ENCODE measurements at places on chromosomes 11 and 22. TPM values are rescaled to one million over a fixed set of nuclear protein-coding genes. Genes with fewer than 3 reads are reported as not detected.

DNA sequence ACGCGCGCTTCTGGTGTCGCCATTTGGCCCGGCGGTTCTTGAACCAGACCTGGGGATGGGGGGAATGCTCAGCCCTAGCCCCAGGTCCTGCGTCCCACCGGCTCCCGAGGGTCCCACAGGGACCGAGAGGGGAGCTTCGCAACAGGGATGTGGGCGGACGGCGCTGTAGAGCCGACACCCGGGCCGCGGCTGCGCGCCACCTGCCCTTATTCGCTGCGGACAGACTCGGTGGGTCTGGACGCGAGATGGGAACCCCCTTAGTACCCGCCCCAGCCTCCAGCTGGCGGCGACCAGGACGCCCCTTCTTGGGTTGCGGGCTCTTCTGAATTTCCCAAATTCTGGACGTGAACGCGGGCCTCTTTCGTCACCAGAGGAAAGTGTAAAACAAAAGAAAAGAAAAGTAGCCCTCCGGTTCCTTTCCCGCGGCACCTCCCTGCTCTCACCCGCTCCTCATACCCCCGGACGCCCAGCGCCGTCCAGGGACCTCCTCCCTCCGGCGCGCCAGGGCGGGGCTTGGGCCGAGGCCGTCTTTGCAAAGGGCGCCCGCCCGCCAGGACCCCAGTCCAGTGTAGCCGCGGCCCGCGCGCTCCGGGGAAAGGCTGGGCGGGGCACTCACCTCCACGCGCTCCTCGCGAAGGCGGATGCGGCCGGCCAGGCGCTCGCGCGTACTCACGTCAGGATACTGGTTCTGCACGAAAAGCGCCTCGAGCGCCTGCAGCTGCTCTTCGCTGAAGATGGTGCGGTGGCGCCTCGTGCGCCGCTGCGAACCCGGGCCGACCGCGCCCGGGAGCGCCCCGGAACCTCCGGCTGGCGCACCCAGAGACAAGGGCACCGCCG is 827 bp downstream of the GSC2 start:
- DNase-seq = no peak

GRCh38 chr11:32302826-32303225 is 132.5 kb downstream of the WT1 start:
- DNase-seq = no peak

Gene HEPACAM
- polyA plus RNA-seq = 0.43 TPM

Gene PATE4
- polyA plus RNA-seq = not detected

DNA sequence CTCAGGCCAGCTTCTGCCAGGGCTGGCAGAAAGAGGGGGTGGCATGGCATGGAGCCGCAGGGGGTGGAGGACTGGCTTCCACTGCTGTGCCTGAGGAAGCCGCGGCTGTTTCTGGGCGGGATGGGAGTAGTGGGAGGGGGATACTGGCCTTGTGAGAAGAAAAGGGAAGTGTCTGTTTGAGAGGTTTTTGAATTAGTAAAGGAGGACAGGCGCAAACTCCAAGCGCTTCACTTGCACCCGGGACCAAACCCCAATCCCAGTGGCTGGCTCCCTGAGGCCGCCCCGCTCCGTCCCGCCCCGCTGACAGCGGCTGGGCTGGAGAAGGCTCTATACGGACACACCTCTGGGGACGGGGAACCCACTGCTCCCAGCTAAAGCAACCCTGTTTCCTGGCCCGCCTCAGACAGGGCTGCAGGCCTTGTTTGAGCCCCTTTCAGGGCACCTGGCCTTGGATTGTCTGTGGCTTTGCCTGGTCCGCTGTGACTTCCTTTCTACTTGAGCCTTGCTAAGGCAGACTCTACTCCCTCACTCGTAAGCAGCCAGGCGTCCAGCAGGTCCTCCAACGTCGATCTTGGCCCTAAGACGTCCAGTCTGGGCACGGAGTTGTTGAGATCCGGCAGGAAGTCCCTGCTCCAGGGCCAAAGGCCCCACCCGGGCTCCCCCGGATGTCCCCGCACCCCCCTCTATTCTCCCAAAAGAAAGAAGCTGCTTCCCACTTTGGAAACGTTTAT is 2.2 kb downstream of the APOA1 start:
- DNase-seq = peak; percentile 66

Gene FAM118B
- polyA plus RNA-seq = 12.7 TPM

Gene KCNJ11
- polyA plus RNA-seq = 18.6 TPM

GRCh38 chr22:42643634-42644421 is 3.4 kb upstream of the ATP5MGL start:
- DNase-seq = peak; percentile 37

DNA sequence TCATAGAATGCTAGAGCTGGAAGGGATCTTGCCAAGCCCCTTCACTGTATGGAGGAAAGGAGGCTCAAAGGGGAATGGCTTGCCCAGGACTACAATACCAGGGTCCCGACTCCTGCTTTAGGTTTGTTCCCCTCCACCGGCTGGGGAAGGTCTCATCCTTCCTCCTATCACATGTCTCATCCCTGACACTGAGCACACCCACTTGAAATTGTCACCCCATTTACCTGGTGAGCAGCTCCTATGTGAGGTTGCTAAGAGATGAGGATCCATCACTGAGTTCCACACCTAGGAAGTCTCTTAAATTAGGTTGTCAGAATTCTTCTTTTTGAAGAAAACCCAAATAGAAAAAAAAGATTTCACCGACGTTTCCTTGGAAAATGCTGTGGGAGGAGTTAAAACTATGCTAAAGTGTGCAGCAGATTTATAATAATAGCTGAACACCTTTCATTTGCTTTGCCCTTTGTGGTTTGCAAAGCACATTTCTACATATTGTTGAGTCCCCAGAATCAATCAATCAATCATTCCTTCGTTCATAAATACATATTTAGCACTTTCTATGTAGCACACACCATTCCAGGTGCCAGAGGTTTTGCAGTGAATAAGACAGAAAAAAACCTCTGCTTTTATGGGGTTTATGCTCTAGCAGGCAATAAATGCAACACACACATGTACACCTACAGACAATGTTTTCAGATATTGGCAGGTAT is 91.7 kb downstream of the TENM4 start:
- no peak for DNase-seq

- DNase-seq = no peak
These were observed 3.9 kb upstream of the RAB38 start for GRCh38 chr11:88179141-88179540.

- peak; percentile 34 for DNase-seq
These were observed 9.5 kb upstream of the PKP3 start for GRCh38 chr11:384511-384910.

GRCh38 chr11:13227676-13228255 is 49.8 kb upstream of the BMAL1 start:
- DNase-seq = no peak

DNA sequence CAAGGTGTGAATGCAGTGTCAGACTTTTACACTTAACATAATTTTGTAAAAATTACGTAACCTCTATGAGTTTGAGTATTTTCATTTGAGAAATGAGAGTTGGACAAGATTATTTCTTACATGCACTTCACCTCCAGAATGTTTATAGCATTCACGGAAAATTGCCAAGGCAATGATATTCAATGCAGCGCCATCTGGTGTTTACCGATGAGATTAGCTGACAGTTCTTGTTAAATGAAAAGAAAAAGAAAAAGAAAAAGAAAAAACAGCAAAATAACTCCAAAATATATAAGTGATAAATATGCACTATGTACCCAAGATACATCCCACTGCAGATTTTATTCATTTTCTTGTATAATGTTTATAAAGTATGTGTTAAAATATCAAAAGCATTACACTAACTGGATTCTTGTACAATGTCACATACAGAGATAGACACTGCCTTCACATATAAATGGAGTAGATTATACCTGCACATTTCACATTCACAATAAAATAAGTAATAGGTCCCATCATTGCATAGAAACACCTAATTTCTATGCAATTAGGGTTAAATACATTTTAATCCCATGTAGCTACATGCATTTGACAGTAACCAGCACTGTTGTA is 976.3 kb upstream of the FAT3 start:
- no peak for DNase-seq

Gene ARSA
- 35.6 TPM for polyA plus RNA-seq

- no peak for DNase-seq
These were observed 9.7 kb downstream of the MRTFA start for GRCh38 chr22:40626851-40627250.

- no peak for DNase-seq
These were observed 701.6 kb downstream of the KCNA4 start for GRCh38 chr11:29315275-29315674.

- peak; percentile 50 for DNase-seq
These were observed 98.8 kb downstream of the BCR start for GRCh38 chr22:23278883-23279675.

Gene OR2AG2
- polyA plus RNA-seq = not detected

Gene ANO3
- 0.27 TPM for polyA plus RNA-seq

DNA sequence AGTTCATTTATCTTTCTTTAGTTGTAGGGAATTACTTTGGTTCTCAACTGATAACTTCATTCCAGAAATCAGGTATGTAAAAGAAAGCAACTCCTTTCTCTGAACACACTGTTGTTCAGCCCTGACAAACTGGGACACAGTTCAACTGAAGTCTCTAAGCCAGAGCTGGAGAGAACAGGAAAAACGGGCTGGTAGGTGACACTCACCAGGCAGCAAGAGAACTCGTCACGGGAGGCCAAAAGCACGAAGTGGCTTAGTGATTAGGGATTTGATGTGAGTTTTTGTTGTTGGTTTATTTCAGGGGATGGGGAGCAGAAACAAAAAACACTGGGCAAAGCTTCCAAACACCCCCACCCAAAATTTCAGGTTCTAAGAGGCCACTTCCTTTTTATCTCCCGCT is 54.1 kb downstream of the MYH9 start:
- DNase-seq = no peak

DNA sequence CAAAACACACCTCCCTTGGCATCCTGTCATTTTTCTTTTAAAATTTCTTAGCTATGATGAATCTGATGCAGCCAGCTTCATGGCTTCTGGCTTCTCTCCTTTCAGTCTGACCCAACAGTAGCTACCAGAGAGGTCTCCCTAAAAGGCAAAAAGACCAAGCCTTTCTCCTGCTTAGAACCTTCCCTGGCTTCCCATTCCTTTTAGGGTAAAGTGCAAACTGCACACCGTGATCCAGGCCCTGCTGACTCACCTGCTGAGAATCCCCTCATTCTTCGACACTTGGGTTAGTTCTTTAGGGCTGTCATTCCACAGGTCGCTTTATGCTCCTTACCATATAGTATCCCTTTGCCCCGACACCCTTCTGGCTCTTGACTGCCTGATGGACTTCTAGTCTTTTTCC is 362.4 kb downstream of the MIAT start:
- no peak for DNase-seq

- no peak for DNase-seq
These were observed 62.6 kb downstream of the PKNOX2 start for GRCh38 chr11:125227151-125227550.

DNA sequence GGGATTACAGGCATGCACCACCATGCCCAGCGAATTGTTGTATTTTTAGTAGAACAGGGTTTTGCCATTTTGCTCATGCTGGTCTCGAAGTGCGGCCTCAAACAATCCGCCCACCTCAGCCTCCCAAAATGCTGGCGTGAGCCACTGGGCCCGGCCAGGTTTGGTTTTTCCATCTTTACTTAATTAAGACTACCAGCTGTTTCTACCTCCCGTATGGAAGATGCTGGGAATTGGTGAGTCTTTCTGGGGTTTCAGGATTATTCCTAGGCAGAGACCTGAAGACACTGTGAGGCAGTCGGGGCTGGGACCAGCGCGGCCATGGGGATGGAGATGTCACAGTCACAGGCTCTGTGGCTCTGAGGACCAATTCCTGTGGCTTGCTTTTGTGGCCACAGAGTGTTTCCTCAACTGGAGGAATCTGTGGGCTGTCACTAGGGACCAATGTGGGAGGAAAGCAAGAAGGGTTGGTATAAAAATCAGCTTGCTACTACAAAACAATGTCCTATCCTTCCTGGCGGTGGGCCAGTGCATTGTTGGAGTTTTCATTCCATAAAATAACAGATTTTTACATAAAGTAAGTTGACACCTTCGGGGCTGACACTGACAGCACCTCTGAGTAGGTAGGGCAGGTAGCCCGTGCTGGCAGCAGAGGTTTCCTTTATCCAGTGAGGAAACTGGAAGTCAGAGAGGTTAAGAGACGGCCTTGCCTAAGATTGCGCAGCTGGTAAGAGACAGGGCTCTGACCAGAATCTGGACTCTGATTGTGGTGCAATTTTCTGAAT is 8.4 kb upstream of the FTH1 start:
- no peak for DNase-seq

Gene GLYATL2
- polyA plus RNA-seq = 0.16 TPM

DNA sequence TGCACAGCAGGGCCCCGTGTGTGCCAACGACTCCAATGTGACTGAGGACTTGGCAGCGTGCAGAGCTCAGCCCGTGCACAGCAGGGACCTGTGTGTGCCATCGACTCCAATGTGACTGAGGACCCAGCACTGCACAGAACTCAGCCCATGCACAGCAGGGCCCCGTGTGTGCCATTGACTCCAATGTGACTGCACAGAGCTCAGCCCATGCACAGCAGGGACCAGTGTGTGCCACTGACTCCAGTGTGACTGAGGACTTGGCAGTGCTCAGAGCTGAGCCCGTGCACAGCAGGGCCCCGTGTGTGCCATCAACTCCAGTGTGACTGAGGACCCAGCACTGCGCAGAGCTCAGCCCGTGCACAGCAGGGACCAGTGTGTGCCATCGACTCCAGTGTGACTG is 347.8 kb upstream of the B3GAT1 start:
- DNase-seq = no peak

DNA sequence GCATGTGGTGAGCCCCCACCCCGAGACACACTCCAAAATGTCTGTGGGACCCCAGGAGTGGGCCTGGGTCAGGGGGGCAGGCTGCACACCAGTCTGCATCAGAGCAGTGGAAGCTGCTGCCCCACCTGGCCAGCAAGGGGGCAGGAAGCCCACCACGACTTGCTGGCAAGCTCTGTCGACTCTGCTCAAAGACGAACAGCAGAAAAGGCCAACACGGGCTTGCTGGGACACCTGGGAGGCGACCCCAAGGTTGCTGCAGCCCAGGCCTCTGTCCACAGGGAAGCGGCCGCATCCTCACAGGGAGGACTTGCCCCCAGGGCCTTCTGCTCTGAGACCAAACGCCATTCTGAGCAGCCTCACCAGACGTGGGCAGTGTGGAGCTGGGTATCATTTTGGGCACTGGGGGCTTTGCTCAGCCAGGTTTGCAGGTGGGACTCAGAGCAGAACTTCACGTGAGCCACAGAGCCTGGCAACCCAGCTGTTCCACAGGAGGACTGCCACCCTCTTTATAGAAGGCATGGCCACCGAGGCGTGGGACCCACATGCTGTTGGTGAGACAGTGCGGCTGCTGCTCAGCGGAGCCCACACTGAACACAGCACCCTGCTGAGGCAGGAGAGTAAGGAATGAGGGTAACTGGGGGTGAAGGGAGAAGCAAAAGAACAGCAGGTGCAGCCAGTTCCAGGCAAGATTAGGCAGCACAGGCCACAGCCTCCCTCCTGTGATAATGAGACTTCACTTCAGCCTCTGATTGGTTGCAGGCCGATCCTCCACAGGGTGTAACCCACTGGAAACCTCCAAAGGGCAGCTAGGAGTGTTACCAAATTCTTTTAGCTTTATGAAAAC is 11.0 kb downstream of the IL17REL start:
- peak; percentile 9 for DNase-seq

GRCh38 chr11:67732045-67732787 is 57.8 kb upstream of the ALDH3B2 start:
- no peak for DNase-seq

Measured in right cardiac atrium (tissue), 5 donors.